ENCODE measurements at places on chromosomes 2 and 18.

- DNase-seq, result no peak
Measured at GRCh38 chr2:72139471-72139873, 8.2 kb downstream of the CYP26B1 start.

DNA sequence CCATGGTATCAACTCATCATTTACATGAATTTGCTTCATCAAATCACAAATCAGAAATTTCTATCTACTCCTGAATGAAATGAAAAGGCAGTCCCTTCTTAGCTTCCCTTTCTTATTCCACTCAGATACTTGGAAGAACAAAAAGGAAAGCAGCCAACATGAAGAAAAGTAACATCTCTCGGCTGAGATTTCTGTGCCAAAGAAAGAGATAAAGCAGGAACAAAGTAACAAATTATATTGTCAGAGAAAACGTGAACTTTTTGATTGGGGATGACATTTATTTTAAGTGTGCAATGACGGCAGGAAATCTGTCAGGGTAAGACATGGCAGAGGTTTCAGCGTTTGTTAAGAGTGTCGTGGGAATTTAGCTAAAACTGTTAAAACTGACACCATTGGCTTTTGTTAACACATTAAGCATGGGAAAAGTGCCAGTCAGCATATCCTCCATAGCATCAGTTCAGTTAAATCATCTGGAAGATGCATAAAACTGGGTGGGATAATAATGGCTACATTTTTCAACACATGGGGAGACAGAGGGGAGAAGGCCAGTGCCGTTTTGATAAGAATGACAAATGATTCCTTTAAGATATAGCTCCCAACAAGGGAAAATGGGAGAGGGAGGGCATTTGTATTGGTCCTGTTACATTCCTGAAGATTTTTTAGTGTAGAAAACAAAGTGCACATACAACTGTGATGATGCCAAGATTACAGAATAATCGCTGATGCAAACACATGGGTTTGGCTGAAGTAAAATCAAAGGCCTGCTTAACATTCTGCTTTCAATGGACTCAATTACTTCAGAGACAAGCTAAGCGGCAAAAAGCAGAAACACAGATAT is 211.6 kb downstream of the ZNF521 start:
- DNase-seq, result no peak

- DNase-seq, result no peak
Measured at GRCh38 chr2:4369826-4370419, 666.5 kb downstream of the DCDC2C start.

- no peak for DNase-seq
Measured at GRCh38 chr2:173002751-173003541, 72.7 kb upstream of the MAP3K20 start.

DNA sequence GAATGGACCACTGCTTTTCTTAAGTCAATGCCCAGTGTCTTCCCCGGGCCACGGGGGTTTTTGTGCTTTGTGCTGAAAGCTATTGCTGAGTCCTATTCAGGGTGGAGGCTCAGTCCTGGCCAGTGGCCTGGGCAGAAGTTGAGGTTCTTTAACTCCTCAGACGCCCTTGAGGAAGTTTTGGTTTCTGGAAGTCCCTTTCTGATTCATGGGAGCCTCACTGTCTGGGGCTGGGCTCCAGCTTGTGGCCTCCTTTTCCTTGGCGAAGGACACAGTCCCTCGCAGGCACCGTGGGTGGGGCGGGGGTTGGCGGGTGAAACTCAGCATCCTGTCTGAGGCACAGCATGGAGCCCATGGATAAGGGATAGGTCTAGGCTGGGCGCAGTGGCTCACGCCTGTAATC is 465.2 kb upstream of the HS6ST1 start:
- DNase-seq, result no peak

DNA sequence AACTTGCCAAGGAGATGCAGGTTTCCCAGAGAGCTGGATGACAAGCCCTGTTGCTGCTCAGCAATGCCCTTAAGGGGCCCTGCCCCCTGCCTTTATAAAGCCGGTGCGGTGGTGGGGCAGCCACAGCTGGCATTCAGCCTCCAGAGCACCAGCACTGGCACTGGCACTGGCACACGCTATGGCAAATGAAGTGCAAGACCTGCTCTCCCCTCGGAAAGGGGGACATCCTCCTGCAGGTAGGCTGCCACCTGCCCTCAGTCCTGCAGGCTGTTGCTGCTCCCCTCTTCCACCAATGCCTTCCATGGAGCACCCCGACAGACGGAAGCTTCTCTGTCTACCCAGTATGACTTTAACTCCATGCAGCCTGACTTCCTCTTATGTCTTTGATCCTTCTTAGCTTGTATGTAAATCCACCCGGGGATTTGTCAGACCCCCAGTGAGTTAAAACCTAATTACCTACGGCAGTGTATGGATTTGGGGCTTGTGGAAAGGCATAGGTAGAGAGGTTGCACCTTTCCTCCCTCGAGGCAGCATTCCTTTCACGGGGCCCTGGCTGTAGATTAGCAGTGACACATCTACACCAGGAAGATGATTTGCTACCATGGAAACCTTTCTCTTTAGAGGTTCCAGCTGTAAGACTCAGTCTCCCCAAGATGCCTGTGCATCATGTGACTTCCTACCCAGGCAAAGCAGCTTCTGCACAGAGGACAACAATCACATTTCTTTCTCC is at the start of gene DAPL1:
Gene DAPL1 (plus strand): TSS at position 123 of the 730 bp plus-strand sequence. CDS start 56 bp downstream, at position 179.
- no peak for DNase-seq

DNA sequence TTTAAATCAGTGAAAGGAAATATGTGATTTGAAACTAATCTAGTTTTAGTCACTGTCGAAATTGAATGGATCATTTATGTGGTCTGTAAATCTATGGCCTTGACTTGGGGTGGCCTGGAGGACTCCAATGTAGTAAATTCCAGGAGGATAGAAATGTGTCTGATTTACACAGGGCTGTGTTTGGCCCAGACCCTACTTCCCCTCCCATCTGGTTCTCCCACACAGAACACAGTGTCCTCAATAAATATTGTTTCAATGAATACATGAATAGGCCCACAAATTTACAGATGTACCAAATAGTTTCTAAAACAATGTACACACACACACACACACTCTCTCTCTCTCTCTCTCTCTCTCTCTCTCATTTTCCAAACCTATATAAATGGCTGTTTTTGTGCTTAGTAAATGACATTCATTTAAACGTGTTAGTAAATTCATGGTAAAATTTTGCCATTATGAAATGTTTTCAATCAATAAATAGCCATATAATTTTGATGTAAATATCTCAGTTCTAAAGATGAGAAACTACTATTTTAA is 1.9 kb downstream of the CCDC68 start:
- no peak for DNase-seq

- DNase-seq, result no peak
Measured at GRCh38 chr2:235827585-235827992, 333.7 kb downstream of the AGAP1 start.

DNA sequence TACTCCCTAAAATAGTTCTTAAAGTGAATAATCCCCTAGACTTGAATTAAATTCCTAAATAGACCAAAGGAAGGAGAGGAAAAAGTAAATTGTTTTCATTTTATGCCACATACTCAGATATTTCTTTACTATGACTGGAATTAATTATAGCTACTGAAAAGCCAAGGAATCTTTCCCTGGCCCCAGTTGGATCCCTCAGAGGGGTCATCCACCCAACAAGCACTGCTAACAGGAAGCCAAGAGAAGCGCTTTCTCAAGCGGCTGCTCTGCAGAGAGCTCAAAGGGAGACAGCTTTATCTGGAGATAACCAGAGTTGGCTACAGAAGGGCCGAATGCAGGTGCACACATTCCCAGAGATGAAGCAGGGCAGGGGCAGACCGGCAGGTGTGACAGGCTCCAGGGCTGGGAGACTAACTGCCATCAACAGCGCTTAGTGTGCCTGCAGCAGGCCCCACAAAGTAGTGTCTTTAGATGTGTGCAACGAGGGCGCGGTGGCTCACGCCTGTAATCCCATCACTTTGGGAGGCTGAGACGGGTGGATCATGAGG is 51.1 kb downstream of the POLR1A start:
- DNase-seq, result no peak

GRCh38 chr18:33660696-33661310 is 82.8 kb downstream of the ASXL3 start:
- DNase-seq, result no peak

- no peak for DNase-seq
Measured at GRCh38 chr2:143603846-143604565, 474.8 kb downstream of the ARHGAP15 start.

DNA sequence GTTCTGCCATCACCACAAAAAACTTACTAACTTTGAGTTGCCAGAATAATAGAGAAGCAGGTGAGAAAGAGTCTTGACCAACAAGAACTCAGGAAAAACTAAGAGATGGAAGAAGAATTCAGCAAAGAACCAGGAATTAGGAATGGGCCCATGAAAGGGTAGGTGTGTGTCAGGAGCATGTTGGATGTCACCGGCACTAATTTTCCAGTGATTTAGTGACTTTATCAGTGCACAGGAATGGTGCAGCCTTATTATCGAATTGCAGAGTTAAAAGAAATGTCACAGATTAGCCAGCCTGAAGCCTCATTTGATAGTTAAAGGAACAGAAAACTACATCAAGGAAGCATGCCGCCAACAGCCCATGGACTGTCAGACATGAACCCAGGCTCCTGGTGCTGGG is 9.0 kb upstream of the BOD1L2 start:
- no peak for DNase-seq

- no peak for DNase-seq
Measured at GRCh38 chr2:202270487-202270886, 4.9 kb downstream of the NOP58 start.

DNA sequence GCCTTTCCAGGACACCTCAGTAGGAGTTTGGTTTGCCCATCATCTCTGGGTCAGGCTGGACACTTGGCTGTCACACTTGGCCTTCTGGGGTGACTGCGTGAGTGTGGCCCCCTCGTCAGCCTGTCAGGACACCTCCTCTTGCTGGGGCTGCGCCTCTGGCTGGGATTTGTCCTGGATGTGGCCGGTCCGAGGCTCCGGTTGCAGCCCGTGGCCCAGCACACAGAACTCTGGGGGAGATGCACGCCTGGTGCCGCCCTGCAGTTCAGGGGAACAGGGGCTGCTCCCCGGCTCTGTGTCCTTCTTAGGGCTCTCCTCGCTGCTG is 9.6 kb downstream of the PCARE start:
- DNase-seq, result no peak

DNA sequence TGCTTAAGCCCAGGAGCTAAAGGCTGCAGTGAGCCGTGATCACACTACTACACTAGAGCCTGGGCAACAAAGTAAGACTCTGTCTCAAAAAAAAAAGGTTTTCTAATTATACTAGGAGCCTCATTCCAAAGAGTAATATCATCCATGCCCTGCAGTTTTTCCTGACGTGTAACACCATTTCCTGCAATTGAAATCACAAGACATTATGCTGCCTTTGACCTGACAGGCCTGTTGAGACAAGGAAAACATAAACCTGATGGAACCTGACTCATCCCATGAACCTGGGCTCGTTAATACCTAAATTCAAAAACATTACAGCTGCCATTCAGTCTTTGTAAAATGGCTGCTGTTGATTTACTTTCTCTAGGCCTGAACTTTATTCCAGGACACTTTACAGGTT is 58.7 kb upstream of the PEX13 start:
- DNase-seq, result no peak

DNA sequence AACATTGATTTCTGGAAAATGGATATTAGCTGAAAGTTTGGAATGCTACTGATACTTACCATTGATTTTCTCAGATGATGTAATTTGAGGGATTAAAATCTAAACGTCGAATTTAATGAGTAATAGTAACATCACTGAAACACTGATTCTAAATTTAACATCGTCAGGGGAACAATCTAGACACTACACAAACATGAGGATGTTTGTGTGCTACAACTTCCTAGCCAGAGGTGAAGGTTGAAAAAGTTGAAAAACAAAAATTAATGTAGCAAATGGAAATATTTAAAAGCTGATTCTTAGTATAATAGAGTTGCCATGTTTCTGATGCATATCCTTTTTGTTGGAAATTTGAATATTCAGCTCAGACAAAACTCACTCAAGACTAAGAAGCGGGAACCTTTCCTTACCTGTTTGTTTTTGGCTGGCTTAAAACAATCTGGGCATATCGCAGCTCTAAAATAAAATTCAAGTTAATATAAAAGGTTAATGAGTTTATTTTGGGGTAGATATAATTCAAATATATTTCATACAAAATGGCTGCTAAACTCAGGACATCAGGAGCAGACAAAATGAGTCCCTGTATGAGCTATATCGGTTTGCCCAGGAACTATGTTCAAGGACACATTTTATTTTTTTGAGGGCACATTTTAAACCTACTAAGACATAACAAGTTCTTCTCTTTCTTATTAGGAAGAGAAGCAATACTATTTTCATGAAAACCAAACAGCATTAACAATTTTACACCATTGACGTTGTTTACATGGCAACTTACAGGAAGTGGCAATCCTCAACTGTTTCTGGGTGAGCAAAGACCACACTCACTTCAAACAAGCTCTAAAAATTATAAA is 52.6 kb upstream of the PEX13 start:
- DNase-seq, result no peak

GRCh38 chr2:226813148-226813701 is 13.6 kb upstream of the IRS1 start:
- no peak for DNase-seq

DNA sequence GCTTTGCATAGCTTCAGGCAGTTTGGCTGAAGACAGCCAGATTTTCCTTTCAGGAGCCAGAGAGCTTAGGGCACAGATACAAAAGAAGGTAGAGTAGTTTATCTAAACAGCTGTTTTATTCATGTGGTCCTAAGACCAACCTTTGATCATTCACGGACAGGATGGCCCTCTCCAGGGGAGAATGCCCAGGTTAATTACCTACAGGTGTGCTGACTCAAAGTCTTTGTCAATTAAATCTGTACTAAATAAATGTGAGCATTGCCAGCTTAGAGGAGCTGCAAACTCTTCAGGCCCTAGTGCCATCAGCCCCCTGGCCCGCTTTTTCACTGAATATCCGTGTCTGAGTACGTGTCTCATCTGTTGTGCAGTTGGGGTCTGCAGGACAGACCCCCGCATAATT is 554.7 kb downstream of the NUP35 start:
- no peak for DNase-seq

DNA sequence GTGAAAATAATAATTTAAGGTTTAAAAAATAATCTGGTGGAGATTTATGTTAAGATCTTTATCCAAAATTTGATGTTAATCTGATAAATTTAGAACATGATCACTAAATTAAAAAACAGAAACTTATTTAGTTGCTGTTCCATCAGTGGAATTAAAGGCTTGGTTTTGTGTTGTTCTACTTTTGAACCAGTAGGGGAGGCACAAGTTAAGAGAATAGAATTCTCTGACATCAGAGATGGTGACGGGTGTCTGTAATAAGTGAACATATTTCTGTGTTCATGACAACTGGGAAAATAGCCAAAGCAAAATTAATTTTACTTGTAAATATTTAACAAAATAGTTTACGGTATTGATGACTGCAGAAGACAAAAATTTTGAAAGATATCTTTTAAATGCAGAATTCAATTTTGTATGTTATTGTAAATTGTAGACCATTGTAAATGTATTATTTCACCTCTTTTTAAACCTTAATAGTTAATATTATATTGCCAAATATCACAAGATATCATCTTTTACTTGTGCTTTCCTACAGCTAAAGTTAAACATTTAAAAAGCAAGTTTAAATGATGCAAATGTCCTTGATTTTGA is 106.0 kb downstream of the UBR3 start:
- DNase-seq, result no peak

Measured in activated T-cell treated with anti-CD3 and anti-CD28 coated beads for 1 hour (primary cell).